ENCODE measurements at places on chromosomes 4 and X.

DNA sequence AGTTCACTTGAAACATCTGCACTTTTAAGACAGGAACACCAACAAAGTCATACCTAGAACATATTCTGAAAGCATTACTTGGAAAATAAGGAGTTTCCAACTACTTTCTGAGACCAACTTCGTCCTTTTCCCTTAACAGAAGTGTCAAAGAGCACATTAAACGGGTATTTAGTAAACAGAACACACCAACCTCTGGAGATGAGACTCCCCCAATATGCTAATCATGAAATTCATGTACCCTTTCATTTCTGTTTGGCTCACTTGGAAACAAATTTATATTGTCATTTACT, 69.2 kb downstream of the NOCT start:
- DNase-seq = no peak

GRCh38 chr4:138199568-138200235, 42.4 kb downstream of the SLC7A11 start:
- no peak for DNase-seq

DNA sequence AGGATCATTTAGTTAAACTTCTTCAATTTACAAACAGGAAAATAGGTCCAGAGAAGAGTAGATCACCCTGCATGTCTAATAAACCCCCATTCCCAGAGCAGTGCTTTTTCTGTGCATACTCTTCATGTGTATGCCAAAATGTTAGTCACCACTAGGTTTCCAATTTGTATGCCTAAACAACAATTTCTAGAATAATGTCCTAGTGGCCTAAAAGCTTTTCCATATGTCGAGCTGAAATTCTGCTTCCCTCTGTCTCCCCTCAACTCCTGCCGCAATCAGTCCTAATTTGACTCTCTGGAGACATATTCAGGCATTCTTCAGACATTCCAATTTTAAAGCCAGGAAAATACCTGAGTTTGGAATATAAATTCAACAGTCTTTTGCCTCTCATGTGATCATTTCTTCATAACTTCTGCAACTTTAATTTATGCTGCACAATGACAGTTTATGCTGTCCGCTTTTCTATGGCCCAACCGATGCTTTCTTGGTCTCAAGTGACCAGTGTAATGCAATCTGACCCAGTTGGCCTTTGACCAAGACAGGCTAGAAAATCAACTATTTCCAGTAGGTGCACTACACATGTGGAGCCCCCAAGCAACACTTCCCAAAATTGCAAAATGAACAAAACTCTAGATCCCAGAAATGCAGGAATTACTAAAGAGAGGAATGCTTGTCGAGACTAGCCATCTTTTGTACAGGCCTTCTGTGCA, 122.9 kb upstream of the FMR1 start:
- DNase-seq = no peak

DNA sequence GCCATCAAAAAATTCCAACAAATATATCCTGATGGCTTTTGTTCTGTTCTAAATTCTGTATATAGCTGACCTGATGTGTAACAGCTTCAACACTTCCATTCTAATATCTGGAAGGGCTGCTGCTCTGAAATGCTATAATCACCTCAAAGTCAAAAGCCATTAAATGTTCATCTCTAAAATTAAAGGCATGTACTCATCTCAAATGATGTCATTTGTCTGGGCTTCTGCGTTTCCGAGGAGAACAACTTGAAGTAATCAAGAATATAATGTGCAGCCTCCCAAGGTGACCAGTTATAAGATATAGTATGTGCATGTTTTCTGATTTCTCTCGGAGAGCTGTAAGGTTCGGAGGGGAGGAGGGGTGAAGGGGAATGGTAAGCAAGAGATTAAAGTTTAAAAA, 237.6 kb downstream of the SCFD2 start:
- no peak for DNase-seq

- no peak for DNase-seq
Observed at GRCh38 chrX:31353095-31353494, 281.3 kb upstream of the FTHL17 start.

DNA sequence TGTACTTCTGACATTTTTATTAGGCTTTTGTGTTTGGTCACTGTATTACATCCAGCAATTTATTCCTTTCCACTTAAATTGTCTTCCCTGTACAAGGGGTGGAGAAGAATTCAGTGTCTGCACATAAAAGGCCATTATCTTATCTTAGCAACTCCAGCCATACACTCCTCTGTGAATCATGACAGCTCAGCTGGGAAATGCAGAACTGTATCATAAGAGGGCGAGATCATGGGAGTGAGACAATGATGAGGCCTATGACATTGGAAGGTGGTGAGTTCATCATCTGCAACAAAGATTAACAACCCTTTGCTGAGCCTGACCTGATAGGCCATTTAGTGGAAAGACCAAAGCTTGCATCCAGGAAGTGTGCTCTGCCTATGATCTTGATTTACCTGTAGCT, 33.3 kb downstream of the SLIT2 start:
- no peak for DNase-seq

DNA sequence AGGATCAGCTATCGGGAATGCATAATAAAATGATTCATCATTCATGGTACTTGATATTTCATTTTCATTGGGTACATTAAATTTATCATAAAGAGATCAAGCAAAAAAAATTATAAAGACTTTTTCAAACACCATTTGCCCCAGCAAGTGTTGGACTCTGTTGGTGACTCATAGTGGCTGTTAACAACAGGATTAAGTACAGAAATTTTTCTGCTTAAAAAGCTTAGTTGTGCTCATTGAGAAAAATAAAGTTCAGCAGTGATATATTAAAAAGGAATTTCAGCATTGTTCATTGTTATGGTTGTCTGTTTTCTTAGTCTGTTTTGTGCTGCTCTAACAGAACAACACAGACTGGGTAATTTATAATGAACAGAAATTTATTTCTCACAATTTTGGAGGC, 86.2 kb upstream of the PCDH10 start:
- no peak for DNase-seq

GRCh38 chr4:80685214-80685613, 345.3 kb upstream of the BMP3 start:
- no peak for DNase-seq

DNA sequence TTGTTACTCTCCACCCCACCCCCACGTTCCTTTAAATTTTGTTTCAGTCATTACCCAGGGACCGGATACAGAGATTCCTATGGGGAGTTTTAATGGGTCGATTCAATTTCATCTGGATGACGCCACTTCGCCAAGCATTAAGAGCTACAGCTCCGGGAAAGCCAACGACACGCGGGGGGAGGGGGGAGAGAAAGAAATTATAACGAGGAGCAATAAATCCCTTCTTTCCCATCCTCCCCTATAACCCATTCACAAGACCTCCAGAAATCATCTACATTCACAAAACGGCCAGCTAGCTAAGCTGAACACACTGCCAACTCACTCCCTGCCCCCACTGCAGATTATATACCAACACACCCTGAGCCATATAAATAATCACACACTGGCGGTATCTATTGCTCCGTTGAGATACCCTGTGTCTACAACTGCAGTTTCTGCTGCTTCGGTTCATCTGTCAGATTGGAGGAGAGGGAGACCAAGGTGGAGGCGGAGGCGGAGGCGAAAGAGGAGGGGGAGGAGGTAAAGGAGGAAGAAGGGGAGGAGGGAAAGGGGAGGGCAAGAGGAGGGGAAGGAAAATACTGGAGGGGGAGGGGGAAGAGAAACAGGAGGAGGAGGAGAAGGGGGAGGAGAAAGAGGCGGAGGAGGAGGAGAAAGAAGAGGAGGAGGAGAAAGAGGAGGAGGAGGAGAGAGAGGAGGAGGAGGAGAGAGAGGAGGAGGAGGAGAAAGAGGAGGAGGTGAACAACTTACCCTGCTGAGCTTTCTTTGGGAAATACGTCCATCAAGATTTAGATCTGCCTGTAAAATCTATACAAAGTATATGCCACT, 113.9 kb upstream of the VAMP7 start:
- DNase-seq = peak; percentile 25

DNA sequence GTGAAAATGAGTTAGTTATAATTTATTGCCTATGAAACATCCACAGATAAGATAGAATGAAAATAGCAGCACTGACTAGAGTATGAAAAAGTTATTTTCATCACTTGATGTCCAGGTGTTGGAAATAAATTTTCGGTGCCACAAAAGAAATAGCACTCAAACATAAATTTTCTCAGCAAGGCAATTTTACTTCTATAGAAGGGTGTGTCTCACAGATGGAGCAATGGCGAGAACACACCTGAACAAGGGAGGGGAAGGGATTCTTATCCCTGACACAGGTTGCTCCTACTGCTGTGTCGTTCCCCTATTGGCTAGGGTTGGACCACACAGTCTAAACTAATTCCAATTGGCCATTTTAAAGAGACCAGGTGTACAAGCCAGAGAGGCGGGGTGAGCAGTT, 13.3 kb upstream of the VAMP7 start:
- no peak for DNase-seq

- DNase-seq = no peak
Observed at GRCh38 chr4:55617587-55618197, 18.4 kb downstream of the NMU start.

GRCh38 chr4:140162596-140162995, 8.6 kb upstream of the MAML3 start:
- no peak for DNase-seq

- DNase-seq = no peak
Observed at GRCh38 chrX:48945517-48946348, 11.7 kb downstream of the OTUD5 start.

GRCh38 chr4:189060104-189060503, 880.6 kb upstream of the FRG1 start:
- DNase-seq = no peak

DNA sequence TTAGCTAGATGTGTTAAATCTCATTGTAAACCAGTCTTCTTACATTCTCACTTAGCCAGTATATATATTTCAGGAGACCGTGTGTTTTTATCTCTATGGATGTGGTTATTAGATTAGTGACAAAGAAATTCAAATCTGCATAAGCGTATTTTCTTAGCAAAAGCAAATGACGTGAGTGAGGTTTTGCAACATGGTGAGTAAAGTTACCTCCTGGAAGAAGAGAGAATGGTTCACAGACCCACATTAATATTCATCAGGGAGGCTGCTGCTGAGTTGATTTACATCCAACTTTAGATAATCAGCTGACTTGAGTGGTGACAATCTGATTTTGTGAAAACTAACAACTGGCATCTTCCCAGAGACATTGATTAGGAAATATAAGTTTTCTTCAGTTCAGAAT, 589.9 kb upstream of the GALNT7 start:
- DNase-seq = no peak

DNA sequence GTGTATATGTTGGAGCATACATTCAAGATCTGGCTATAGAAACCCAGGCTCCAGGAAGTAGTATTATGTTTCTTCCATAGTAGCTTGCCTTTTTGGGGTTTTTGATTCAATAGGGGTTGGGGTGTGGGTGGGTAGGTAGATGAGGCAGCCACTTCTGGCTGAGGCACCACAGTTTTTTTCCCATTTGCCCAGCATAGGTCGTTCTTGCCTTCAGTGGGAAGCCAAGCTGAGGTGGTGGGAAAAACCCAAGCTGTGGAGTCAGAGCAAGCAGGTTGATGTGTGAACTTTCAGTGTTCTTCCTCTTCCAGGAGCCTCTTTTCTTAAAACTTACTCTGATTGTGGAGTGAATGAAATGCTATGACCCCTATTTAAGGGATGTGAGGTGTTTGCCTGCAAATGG, 67.0 kb upstream of the RPS6KA3 start:
- DNase-seq = no peak

DNA sequence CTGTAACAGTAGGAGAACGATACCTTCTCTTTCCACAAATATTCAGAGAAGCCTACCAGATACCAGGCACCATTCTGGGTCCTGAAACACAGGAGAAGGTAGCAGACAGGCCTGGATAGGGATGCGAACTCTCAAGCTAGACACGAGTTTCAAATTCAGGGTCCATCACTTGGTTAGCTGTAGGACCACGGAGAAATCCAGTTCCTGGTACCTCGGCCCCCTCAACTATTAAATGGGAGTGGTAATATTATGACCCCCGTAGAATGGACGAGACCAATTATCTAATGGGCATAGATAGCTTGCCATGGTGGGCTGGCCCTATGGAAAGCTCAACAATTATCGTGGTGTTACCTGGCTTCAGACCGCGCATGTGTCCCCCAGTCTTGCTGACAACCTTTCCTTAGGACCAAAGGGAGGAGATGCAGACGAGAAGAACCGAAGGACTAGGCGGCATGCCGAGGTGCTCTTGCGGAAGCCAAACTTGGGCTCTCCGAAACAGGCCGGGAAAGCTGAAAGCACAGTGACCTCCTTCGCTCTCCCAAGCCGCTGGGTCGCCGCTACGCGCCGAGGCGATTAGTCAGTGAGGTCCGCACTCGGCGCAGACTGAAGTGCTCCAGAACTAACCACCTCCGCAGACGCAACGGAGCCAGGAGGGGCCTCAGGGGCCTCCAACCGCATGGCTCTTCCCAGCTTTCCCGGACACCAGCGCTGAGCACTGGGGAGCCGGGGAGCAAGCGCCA, 19.6 kb downstream of the NKX3-2 start:
- no peak for DNase-seq

GRCh38 chr4:101807351-101807750, 16.8 kb downstream of the BANK1 start:
- DNase-seq = no peak

DNA sequence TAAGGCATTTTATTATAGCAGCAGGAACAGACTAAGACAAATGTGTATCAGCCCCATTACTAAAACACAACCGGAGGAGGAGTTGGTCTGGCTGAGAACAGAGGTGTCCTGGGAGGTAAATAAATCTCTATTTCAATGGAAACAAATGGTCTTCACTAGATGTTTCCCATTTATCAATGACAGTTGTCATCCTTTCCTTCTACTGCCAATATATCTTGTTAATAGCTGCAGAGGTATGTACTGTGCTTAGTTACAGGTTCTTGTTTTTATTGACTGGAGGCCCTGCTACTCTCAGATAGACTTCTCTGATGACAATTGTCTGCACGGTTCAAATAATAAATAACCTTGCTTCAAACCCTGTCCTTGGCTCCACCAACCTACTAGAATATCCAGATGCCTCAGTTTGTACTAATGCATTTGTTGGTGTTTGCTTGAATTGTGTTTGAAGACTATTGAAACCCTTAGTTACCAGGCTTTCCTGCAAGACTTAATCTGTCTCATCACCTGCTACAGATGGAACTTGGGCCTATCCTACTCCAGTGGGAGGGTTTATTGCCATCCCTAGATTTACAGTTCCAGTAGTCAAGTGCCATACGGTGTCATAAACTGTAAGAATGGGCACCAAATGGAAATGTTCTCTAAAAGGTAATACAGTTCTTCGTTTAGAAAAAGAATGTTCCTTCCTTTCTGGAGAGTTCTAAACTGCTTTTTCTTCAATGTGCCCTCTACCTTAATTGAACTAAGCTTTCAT, 29.8 kb upstream of the HPGDS start:
- DNase-seq = no peak

- no peak for DNase-seq
Observed at GRCh38 chr4:155964016-155964891, 10.6 kb upstream of the CTSO start.

Measured in occipital lobe (tissue), 3 donors.